NCI-H2081 (cell line): ENCODE measurements at places on chromosomes 5 and 9.

GRCh38 chr9:127200106-127200862 is 64.3 kb upstream of the GARNL3 start:
- no peak for DNase-seq

DNA sequence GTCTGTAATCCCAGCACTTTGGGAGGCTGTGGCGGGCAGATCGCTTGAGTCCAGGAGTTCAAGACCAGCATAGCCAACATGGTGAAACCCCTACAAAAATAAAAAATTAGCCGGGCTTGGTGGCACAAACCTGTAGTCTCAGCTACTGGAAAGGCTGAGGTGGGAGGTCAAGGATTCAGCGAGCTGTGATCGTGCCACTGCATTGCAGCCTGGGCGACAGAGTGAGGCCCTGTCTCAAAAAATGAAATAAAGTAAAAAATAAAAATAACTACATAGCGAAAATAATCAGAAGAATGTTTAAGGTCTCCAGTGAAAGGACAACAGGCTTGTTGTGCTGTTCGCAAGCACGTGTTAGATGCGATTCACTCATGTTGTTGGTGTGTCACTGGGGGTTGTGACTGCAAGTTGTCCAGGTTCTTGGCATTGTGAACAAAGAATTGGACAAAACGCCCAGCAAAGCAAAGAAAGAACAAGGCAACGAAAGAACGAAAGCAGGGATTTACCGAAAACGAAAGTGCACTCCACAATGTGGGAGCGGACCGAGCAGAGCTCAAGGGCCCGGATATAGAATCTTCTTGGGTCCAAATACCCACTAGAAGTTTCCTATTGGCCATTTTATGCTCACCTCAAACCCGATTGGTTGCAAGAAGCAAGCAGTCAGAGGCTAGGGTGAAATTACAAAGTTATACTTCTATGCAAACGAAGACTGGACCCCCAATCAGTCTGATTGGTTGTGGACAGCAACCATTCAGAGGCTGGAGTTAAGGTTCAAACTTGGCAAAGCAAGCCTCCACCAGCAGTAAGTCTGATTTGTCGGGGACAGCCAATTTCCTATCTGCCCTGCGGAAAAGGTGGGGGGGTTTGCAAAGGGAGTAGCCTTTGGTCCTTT is 844 bp upstream of the MCCC2 start:
- no peak for DNase-seq

DNA sequence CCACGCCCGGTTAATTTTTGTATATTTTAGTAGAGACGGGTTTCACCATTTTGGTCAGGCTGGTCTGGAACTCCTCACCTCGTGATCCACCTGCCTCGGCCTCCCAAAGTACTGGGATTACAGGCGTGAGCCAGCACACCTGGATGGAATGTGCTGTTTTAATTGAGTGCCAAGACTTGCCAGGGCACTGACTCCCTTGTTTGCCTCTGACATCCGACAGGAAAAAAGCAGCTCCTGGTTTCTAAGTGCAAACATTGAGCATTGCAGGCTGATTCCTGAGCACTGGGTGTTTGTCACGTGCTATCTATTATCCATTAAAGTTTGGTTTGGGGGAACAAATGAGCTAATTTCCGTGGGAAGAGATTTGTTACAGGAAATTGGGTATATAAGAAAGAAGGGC is 70.6 kb upstream of the CKMT2 start:
- DNase-seq: no peak

GRCh38 chr9:126989847-126990842 is 75.6 kb downstream of the RALGPS1 start:
- no peak for DNase-seq

- DNase-seq: no peak
Observed at GRCh38 chr9:4894076-4894475, 91.0 kb upstream of the JAK2 start.

DNA sequence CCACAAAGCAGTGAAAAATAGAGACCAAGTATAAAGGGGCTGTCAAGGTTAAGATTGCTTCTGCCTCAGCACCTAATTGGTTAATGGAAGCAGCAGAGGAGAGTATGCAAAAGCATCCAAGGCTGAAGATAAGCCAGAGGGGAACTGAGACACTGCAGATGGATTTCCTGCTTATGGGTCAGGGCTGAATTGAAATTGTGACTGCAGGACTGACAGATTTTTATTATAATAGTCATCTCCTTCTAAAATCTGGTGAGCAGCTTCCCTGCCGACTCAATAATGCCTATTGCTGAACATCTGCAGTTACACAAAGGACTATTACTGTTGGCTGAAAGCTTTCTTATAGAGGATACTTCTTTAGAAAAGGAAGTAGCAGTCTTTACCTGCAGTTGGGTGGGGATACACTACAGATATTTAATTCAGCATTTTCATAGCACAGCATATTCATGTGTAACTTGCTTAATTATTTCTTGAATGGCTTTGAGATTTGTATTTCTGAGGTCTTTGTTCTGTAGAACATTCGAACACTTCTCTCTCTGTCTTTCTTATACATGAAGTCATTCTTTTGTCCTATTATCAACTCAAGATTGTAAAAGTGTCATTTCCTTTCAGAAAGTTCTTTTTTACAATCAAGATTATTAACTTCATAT is 363.0 kb upstream of the RIOK2 start:
- no peak for DNase-seq

DNA sequence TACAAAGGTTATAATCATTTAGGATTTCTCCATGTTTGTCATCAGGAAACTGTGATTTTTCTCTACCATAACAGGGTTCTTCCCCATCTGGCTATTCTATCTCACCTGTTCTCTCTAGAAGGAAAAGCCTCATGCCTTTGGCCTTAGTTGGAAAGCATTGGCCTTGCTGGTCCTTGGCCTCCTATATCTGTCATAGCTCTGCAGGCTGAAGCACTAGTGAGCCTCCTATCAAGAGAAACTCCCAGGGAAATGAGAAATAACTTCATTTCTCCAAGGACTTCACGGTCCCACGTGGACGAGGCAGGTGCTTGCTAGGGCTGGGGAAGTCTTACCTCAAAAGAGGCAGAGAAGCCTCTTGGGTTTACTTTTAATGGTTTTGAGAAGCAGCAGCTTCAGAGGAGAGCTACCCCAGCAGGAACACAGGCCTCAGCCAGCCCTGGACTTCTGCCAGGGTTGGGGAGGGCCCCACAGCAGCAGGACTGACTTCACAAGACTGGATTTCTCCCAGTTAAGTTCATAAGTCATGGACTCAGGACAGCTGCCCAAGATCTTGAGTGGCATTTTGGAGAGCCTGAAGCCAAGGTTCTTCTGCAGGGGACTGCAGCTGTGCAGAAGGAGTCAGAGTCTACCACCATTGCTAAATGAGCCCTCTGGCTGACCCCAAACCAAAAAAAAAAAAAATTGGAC is 15.8 kb upstream of the PSAT1 start:
- no peak for DNase-seq

DNA sequence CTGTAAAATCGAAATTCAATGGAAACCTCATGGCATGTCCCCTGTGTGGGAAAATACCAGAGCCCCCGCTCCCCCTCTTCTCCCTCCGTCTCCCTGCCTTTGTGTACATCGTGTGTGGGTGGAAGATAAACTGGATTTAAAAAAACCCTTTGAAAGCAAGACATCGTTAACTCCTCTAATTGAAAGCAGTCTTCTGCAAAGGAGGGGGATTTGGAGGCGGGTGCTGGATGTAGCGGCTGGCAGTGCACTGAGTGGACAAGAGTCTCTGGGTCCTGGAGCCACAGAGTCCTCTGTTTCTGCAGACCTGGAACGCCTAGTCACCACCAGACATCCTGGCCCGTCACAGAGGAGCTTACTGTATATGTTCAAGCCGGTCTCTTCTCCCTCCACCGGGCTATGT is 169.4 kb downstream of the PAPPA start:
- DNase-seq: no peak

DNA sequence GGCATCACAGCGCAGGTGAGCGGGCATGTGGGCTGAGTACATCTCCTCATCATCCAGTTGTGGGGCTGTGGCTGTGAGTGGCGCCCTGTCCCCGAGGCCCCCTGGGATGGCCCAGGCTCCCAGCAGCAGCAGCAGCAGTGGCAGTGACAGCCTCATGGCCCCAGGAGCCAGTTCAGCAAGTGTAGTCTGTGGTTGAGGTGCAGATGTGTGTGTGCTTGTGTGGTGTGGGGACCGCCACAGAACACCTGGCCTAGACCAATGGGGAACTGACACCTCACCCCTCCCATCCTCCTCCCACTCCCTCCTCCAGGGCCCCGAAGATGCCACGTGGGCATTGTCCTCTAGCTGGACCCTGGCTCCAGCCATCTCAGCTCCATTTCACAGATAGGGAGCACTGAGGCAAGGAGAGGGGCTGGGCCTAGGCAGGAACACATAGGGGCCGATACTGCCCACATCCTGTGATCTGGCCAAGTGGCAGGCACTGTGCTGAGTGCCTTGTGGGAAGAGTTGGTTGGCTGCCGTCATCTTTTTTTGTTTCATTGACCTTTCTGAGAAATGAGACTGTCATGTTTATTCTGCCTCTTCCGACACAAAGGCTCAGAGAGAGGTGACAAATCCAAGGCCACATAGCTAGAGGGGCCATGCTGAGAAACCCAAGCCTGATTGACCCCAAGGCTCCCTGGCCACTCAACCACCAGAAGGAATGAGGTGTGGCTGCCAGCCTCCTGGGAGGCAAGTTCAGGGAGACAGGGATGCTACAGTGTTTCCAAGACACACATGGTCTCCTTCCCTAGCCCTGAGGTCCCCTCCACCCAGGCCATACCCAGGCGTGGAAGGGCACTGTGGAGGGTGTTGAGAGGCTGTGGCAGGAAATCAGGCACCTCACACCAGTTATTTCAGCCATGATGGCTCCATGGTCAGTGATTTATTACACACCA is at the start of gene MZB1:
Gene MZB1 (minus strand): TSS at position 213 of the 938 bp plus-strand sequence. CDS start 57 bp downstream, at position 156.
- DNase-seq: no peak

DNA sequence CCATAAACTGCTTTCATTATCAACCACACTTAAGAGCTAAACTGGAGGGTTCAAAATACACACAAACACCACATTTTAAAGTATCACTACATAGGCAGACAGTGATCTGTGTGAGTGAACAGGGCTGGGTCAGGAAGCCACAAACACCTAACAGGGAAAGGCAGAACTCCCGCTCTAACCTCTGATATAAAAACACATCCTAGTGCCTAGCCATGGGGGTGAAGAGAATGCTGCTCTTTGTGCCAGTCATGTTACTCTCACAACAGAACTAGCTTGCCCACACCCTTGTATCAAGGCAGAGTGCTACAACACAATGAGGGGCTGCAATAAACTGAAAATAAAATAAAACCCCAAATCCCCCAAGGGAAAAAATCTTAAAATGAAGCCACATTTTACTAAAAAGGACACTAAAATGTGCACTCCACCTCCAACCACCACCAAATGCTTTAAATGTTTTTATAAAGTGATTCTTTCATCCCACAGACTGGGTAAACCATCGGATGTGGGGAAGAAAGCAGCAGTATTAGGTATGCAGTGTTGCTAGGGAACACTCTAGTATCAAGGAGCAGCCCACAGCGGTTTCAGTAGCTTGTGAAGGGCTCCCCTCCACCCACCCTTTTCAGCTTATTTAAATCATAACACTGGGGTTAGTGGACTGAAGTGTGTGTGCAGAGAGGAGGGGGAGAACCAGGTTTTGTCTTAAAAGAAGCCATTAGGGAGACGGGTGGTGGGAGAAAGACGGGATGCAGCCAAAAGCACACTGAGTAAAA is 64.5 kb downstream of the TMEM161B start:
- no peak for DNase-seq

GRCh38 chr5:53545744-53546143 is 14.7 kb upstream of the NDUFS4 start:
- DNase-seq: no peak

GRCh38 chr9:9283159-9283986 is 1329.4 kb downstream of the PTPRD start:
- no peak for DNase-seq

- DNase-seq: peak; percentile 59
Observed at GRCh38 chr9:133703591-133704399, 34.4 kb downstream of the SARDH start.

DNA sequence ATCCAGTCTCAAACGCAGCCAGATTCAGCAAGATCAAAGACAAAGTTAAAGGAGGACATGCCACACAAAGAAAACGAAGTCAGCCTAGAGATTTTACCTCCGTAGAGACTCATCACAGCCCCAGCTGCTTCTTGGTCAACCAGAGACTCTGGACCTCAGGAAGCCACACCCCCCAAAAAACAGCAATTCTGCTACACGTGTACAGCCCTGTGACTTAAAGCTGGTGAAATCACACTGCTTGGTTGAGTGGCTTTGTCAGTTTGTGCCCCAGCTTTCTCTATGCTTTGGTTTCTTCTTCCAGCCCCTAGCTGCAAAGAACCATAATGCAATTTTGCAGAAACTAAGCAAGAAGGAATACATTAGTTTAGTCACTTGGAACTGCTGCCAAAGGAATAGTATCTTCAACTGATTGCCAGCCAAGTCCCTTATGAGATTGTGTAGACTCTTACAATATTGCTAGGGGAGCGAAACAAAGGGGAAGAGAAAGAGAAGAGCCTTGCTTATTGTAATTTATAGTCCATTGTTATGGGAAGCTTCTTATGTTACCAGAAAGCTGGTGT is 158.8 kb upstream of the ZNF462 start:
- DNase-seq: no peak

GRCh38 chr5:130955041-130955440 is 210.0 kb downstream of the HINT1 start:
- DNase-seq: no peak

DNA sequence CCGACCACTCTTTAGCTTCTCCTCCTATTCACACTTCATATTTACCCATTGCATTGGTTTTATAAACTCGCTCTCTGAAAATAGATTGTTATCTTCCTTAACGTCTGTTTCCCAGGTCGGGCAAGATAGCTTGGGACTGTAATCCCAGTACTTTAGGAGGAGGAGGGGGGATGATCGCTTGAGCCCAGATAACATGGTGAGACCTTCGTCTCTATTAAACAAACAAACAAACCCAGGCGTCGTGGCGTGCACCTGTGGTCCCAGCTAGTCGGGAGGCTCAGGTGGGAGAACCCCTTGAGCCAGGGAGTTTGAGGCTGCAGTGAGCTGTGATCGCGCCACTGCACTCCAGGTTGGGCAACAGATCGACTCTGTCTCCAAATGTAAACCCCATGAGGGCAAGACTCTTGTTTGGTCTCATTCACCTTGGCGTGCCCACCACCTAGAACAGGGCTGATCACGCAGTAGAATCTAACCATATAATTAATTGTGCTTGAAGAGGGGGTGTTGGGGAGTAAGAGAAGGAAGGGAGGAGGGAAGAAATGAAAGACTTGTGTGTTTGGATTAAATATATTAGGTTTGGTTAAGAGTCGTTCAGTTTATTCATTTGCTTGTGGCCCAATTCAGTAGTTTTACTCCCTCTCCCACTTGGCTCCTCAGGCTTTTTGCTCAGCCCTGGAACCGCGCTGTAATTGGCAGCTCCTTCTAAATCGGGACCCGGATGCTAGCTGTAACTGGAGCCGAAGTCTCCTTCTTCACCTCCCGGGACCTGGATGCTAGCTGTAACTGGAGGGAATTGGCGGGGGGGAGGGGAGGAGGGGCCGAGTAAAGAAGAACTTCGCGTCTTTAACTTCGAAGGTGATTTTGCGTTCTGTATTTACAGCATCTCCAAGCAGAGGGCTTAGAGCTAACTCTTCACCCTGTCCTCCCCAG is 24.9 kb downstream of the CDKN2A start:
- DNase-seq: no peak

- DNase-seq: peak; percentile 4
Observed at GRCh38 chr5:148687427-148687826, 33.1 kb upstream of the HTR4 start.
